Cerebellar nuclear complex (tissue), 1 donor: ENCODE measurements at places on chromosomes 5 and 9.

- no peak for DNase-seq
Observed at GRCh38 chr9:130634191-130634768, 30.1 kb upstream of the PRDM12 start.

GRCh38 chr9:95801797-95802196 lies 73.7 kb upstream of the ERCC6L2 start:
- DNase-seq = no peak

DNA sequence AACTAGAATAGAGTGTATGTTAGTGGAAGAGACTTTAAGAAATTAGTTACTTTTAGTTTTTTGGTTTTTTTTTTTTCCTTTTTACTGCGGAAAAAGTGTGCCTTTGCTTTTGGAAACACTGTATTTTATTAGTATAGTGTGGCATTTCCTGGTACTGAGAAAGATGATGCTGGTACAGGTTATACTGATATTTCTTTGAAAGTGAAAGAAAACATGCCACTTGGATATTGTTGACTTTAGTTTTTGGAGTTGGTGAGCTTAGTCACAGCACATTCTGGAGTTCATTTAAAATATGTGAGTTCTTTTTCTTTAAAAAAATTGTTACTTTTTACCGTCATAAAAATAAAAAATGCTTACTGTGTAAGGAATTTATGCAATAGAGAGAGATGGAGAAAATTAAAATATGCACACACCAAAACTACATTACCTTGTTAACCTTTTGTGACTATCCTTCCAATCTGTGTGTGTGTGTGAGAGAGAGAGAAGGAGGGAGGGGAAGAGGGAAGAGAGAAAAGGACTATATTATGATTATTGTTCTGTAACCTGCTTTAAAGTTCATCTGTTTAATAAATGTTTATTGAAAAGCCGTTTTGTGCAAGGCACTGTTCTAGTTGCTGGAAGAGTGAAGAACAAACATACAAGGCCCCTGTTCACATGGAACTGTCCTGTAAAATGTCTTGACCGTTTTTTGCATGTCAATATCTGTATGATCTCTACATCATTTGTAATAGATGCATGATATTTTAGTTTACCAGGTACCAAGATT lies 1.9 kb downstream of the UGCG start:
- no peak for DNase-seq

GRCh38 chr5:132480546-132480892 lies 10.1 kb downstream of the IRF1 start:
- DNase-seq = no peak

GRCh38 chr5:150766251-150766650 lies 7.4 kb upstream of the DCTN4 start:
- DNase-seq = no peak

DNA sequence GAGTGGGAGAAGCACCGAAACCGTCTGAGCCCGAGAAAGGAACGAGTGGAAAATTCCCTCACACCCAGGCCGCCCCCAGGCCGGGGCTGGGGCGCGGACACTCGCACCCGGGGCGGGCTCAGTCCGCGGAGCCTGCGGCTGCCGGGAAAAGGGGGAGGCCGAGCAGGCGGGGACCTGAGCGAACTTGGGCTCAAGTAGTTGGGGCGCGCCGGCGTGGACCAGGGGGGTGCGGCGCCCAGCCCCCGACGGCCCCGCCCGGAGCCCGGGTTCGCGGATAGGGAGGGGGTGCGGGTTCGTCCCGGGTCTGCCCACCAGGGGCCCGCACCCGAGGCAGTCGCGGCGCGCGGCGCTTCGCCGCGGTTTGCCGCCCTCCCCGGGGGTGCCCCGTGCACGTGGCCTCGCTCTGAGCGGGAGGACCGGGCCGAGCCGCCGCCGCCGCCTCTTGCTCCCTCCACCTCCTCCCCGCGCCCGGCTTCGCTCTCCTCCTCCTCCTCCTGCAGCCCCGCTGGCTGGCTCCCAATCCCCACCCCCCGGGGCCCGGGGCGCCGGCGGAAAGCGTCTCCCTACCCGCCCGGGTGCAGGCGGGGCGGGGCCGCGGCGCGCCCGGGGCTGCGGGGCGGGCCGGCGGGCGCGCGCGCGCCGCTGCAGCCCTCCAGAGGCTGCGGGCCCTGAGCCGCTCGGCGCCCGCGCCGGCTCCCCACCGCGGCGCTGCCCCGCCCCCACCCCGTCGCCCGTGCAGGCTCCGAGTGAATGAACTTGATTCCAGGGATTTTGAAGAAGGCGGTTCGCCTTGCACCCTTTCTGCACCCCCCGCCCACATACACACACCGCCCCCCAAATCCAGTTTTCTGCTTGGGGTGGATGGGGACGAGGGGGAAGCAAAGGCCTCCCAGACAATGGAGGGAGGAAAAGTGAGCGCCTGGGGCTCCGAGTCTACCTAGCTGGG lies 1.3 kb upstream of the NFIB start:
- no peak for DNase-seq

- no peak for DNase-seq
Observed at GRCh38 chr5:81068635-81069034, 108.5 kb downstream of the RASGRF2 start.

DNA sequence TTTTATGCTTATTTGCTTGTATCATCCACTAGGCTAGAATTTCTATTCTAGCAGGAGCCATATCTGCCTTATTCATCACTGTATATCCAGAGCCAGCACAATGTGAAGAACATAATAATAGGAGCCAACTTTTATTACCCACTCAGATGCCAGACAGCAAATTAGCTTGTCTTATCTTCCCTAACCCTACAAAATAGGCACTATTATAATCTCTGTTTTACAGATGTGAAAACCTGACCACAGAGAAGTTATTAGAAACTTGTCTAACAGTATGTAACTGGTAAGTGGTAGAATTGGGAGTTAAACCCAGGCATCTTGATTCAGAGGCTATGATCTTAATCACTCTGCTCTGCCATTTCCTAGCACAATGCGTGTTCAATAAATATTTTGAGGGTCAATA lies 579.5 kb downstream of the CAAP1 start:
- no peak for DNase-seq

- DNase-seq = no peak
Observed at GRCh38 chr9:91164724-91165520, 196.8 kb downstream of the AUH start.

GRCh38 chr5:176629853-176630680 lies at the start of the genes EIF4E1B and SNCB:
Gene EIF4E1B, plus strand, starts transcription at chr5:176630675. Its CDS starts 12,113 bp downstream, at chr5:176642788.
Gene SNCB, minus strand, starts transcription at chr5:176630534. Its CDS starts 880 bp downstream, at chr5:176629654.
- DNase-seq = no peak

GRCh38 chr5:35360671-35361070 lies 130.4 kb upstream of the PRLR start:
- no peak for DNase-seq

- DNase-seq = no peak
Observed at GRCh38 chr5:34737731-34738130, 81.6 kb downstream of the RAI14 start.

DNA sequence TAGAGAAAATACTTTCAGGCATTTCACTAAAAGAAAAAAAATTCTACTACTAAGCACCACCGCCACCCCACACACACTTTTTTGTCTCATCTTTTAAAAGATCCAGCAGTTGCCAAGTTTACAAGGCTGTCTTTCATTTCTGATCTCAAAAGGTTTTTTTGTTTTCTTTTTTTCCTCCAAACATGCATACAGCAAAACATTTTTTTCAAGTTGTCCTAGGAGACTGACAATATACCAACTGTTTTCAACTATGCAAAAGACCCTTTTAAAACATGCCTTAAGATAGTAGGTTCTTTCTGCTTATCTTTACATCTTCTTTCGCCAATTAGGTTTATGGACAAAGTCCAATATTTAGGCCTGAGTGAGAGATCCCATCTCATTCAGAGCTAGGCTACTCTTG lies 65.2 kb downstream of the HMHB1 start:
- no peak for DNase-seq

GRCh38 chr9:20382460-20383071 lies 239.7 kb downstream of the MLLT3 start:
- DNase-seq = no peak

DNA sequence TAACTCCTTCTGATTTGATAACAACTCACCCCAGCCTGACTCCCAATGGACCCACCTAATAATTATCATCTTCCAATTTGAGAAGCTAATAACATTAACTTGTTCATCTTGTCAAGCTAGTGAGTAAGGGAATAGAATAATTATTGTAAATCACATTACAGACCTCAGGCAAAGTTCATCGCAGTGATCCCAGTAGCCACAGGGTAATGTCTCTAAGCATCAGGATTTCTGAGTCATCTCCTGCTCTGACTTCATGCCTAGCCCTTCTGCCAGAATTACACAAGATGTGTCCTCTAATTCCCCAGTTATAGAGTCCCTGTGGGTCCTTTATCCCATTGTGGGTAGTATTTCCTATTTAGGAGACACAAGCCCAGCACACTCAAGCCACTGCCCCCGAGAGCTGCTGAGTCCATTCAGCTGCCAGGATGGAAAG lies 365.7 kb downstream of the DEPDC1B start:
- no peak for DNase-seq

GRCh38 chr9:78812665-78813064 lies 515.7 kb downstream of the PSAT1 start:
- DNase-seq = no peak

DNA sequence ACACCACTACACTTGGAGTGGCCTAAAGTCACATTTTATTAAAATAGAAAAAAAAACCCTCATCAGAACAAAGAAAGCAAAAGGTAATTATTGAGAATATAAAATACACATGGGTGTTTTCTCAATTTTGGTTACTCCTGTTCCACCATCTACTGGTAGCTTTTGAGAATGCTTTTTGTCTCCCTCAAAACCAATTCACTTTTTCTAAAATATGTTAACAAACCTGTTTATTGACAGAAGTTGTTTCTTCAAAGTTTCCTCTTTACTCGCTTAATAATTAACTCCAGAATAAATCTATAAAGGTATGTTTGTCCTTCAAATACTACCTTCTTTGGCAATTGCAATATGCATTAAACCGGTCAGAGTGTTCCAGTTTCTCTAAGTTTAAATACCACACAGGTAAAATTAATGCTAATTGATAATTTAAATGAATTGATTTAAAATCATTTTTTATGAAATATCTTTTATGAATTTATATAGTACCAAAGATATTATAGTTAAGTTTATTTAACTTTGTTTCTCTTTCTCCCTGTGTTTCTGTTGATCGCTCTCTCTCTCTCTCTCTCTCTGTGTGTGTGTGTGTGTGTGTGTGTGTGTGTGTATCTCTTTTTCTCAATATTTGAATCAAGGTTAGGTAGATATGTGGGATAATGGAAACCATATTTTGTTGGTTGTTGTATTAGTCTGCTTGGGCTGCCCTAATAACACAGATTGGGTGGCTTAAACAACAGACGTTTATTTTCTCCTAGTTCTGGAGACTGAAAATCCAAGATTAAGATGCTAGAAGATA lies 487.4 kb downstream of the PRDM9 start:
- no peak for DNase-seq

DNA sequence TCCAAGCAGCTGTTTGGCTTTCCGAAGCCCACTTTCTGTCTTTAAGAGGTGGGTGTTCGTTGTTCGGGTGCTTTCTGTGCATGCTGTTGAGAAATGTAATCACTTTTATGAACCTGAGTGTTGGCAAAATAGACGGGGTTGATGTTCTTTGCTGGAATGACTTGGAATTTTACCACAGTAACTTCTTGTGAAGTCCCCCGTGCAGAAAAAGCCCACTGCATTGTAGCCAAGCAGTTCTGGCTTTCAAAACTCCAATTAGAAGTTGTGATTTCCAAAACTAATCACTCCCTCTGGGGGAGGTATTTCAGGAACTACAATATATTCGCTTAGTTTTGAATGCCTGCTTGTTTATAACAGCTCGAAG lies 111.1 kb downstream of the PAM start:
- no peak for DNase-seq

- DNase-seq = no peak
Observed at GRCh38 chr9:94807556-94807955, 81.1 kb downstream of the AOPEP start.
